ENCODE measurements at places on chromosomes 4 and X.

- no peak for DNase-seq
These were observed 1604.6 kb downstream of the PCDH18 start for GRCh38 chr4:135927651-135928050.

DNA sequence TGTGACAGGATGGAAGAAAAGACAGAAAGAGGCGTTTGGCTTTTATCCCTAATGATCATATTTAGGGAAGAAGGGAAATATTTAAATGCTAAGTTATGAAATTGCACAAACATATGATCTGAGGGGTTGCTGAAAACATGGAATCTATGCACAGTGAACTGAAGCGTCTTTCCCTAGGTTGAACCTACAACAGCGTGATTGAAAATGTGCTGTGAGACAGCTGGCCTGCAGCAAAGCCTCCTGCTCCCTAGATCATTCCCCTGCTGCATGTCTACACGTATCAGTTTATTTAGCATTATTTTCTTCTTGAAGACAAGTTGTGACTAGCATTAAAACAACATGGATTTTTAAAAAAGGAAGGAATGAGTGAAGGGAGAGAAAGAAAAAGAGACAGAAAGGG, 272.5 kb upstream of the TRAM1L1 start:
- no peak for DNase-seq

- no peak for DNase-seq
These were observed 3.7 kb downstream of the SRPX2 start for GRCh38 chrX:100647739-100648138.

GRCh38 chr4:93645120-93645519, 183.4 kb upstream of the ATOH1 start:
- DNase-seq: no peak

DNA sequence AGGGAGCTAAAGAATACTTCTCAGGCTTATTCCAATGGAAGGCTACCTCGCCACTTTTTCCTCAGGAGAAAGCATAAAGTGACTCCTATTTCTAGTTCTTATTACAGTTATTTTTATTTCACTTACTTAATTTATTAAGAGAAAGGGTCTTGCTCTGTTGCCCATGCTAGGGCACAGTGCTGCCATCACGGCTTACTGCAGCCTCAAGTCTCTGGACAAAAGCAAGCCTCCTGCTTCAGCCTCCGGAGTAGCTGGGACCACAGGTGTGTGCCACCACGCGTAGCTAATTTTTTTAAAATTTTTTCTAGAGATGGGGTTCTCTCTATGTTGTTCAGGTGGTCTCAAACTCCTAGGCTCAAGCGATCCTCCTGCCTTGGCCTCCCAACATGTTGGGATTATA, 36.0 kb upstream of the CHRNA9 start:
- DNase-seq: no peak

GRCh38 chr4:52038103-52038912, at the start of gene SGCB:
Gene SGCB, minus strand, starts transcription at chr4:52038299. Its CDS starts 40 bp downstream, at chr4:52038259.
- peak; percentile 79 for DNase-seq

GRCh38 chr4:96228463-96228862, 388.6 kb downstream of the PDHA2 start:
- no peak for DNase-seq

DNA sequence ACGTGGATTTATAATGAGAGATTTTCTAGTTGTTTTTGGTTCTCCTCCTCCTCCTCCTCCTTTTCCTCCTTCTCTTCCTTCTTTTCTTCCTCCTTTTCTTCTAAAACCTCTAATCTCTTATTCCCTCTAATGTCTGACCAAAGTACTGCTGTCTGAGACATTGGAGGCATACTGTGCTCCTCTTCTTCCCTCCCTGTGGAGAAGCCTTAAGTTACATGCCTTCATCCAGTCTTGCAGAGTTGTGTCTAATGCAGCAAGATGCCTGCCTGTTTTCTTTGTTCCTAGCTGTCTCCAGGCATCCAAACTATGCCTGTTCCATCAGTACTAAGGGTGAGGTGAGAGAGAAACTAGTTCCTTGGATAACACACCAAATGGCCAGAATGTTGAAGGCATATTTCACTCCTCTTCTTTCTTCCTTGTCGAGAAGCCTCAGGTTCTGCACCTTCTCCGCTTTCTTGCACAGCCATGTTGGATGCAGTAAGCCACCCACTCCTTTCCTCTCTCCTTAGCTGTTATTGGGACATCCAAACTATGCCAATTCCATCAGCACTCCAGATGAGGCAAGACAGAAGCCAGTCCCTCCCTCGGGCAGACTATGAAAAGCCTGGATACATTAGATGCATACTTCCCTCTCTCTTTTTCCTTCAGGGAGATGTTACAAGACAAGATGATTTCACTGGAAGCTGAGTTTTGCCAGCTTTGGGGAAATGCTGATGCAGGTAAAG, 285.7 kb upstream of the TRAM1L1 start:
- DNase-seq: no peak

- DNase-seq: no peak
These were observed 336.2 kb downstream of the SLC7A11 start for GRCh38 chr4:137905930-137906329.

- DNase-seq: no peak
These were observed 343.4 kb upstream of the RASGEF1B start for GRCh38 chr4:81814987-81815541.

DNA sequence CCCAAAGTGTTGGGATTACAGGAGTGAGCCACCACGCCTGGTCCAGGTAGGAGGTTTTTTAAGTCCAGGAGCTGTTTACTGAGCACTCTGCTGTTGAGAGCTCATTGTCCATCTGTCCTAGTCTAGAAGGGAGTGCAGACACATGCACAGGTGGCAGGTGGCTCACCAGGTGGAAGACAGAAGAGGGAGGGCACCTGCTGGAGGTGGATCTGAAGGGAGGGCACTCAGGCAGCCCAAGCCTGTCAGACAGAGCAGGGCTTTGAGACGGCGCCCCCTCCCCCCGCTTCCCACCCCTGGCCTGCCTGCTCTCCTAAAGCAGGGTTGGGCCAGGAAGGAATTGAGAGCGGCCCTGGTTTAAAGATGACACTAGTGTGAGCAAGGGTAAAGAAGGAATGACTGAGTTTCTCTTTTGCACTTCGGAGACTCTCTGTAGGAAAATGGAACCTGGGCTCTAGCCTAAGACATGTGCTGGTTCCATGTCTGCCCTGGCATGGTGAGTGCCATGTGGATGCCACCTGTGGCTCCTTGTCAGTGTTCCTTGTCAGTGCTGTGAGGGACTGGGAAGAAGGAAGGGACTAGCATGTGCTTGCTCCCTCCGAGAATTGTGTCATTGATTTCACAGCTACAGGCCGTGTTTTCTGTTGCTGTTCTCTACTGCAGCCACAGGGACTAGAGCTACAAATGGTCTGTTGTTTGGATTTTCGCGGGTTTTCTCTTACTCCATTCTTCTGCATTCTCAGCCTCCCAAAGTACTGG, 108.6 kb downstream of the TNIP2 start:
- DNase-seq: no peak

- no peak for DNase-seq
These were observed 149.9 kb upstream of the IL15 start for GRCh38 chr4:141486375-141486997.

- DNase-seq: no peak
These were observed 664.8 kb downstream of the PCDH18 start for GRCh38 chr4:136867465-136867864.

- DNase-seq: peak; percentile 24
These were observed 3.5 kb upstream of the NKX1-1 start for GRCh38 chr4:1409491-1410425.

- no peak for DNase-seq
These were observed 434.2 kb upstream of the AMOT start for GRCh38 chrX:113274791-113275190.

- no peak for DNase-seq
These were observed 399.0 kb downstream of the GBA3 start for GRCh38 chr4:23091711-23092110.

Measured in Right ventricle myocardium superior (tissue), 1 donor.